ENCODE measurements at places on chromosomes 11 and 22.
A peak's percentile ranks its signal among the peaks of the same experiment; 100 is the strongest.

GRCh38 chr11:47553406-47553743, 443 bp upstream of the CELF1 start:
- no peak for DNase-seq

- no peak for DNase-seq
These were observed 3.9 kb downstream of the TNKS1BP1 start for GRCh38 chr11:57320719-57321387.

- no peak for DNase-seq
These were observed 9.2 kb upstream of the PHF21A start for GRCh38 chr11:46130286-46130940.

DNA sequence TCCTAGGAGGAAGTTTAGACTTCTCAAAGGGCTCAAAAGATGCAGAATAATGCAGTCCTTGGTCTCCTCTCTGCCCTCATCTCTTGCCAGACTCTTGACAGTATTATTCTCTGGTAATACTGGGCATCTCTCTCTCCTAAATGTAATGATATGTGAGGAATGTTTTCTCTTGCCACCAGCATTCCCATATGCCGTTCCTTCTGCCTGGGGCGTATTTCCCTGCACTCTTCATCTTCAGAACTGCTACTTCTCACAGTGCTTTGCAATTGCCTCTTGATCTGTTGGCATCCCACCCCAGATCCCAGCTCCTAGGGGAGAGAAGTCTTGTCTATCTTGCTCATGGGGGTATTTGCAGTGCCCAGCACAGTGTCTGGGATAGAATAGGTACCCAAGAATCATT, 107.4 kb downstream of the RASSF10 start:
- DNase-seq: no peak

- peak; percentile 7 for DNase-seq
These were observed 367.6 kb downstream of the TBC1D22A start for GRCh38 chr22:47129902-47130635.

GRCh38 chr22:49810363-49811019, 17.2 kb downstream of the BRD1 start:
- no peak for DNase-seq

- no peak for DNase-seq
These were observed 12.4 kb upstream of the NUP160 start for GRCh38 chr11:47860536-47860935.

- peak; percentile 28 for DNase-seq
These were observed 22.9 kb upstream of the FGF3 start for GRCh38 chr11:69841859-69842698.
